Hippocampal formation (tissue), 2 donors: ENCODE measurements at places on chromosomes 6 and 20.

GRCh38 chr6:38572186-38572813 lies 67.4 kb downstream of the BTBD9 start:
- no peak for DNase-seq

GRCh38 chr6:89997456-89998445 lies 103.5 kb downstream of the GJA10 start:
- DNase-seq, result no peak

- DNase-seq, result no peak
Measured at GRCh38 chr20:62409931-62410745, 3.1 kb upstream of the CABLES2 start.

- DNase-seq, result no peak
Measured at GRCh38 chr20:25007491-25008305, 15.1 kb upstream of the APMAP start.

- DNase-seq, result no peak
Measured at GRCh38 chr6:150146436-150146835, 3.6 kb downstream of the PPP1R14C start.

DNA sequence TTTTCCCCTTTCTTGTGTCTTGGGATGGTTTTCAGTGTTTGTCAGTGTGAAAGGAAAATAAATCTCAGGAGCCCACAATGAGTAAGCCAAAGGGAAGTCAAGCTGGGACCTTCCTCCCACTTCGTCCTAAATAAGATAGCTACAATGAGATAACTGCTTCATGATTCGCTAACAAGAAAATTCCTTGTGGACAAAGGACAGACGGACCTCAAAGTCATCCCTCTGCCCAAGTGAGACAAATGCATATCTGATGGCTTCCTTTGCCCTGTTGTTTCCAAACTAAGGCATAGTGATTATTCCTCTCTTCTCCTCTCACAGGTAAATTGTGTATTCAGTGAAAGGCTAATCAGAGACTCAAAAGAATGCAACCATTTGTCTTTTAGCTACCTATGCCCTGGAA lies 26.1 kb upstream of the ADTRP start:
- no peak for DNase-seq
